ENCODE measurements at places on chromosomes 13 and 19. TPM values are rescaled to one million over a fixed set of nuclear protein-coding genes. Genes with fewer than 3 reads are reported as not detected.

The GPR4 gene
- total RNA-seq = under 0.01 TPM

The CD79A gene
- not detected for total RNA-seq

The ZNF135 gene
- total RNA-seq = 2.9 TPM

The ZNF560 gene
- total RNA-seq = 1.7 TPM

The HSPB6 gene
- 1.8 TPM for total RNA-seq

The CCNA1 gene
- 0.69 TPM for total RNA-seq

The KCNN1 gene
- 0.33 TPM for total RNA-seq

The NDUFB7 gene
- 287 TPM for total RNA-seq

The PLPPR3 gene
- not detected for total RNA-seq

The ATP4A gene
- not detected for total RNA-seq

The SHANK1 gene
- 1.5 TPM for total RNA-seq

The GDF15 gene
- 325 TPM for total RNA-seq

The CYP4F3 gene
- total RNA-seq = not detected

The DCT gene
- 1,297 TPM for total RNA-seq

The COX6B1 gene
- 339 TPM for total RNA-seq

The PSG6 gene
- total RNA-seq = not detected

The SWSAP1 gene
- 1.4 TPM for total RNA-seq

The ZNF175 gene
- 5.8 TPM for total RNA-seq

The S1PR4 gene
- not detected for total RNA-seq

The MYDGF gene
- 137 TPM for total RNA-seq

The CABP5 gene
- total RNA-seq = not detected

The STX10 gene
- 68.3 TPM for total RNA-seq

The CATSPERD gene
- not detected for total RNA-seq

The ZNF256 gene
- total RNA-seq = 3.4 TPM

The RXFP2 gene
- total RNA-seq = not detected

The MAG gene
- total RNA-seq = not detected

The CDKN2D gene
- 6.3 TPM for total RNA-seq

The ZNF440 gene
- 28.7 TPM for total RNA-seq

The ZNF69 gene
- total RNA-seq = 13.6 TPM

The PDX1 gene
- total RNA-seq = not detected

The SLC25A41 gene
- not detected for total RNA-seq

The KLK12 gene
- total RNA-seq = not detected

Measured in melanocyte of skin (primary cell).